ENCODE measurements at places on chromosomes 7 and 10.
A peak's percentile ranks its signal among the peaks of the same experiment; 100 is the strongest.

GRCh38 chr7:29140873-29141468 lies 5.4 kb downstream of the CPVL start:
- DNase-seq: no peak

- DNase-seq: no peak
Observed at GRCh38 chr7:47371733-47372368, 210.1 kb downstream of the TNS3 start.

GRCh38 chr10:3077940-3078630 lies 10.7 kb downstream of the PFKP start:
- no peak for DNase-seq

DNA sequence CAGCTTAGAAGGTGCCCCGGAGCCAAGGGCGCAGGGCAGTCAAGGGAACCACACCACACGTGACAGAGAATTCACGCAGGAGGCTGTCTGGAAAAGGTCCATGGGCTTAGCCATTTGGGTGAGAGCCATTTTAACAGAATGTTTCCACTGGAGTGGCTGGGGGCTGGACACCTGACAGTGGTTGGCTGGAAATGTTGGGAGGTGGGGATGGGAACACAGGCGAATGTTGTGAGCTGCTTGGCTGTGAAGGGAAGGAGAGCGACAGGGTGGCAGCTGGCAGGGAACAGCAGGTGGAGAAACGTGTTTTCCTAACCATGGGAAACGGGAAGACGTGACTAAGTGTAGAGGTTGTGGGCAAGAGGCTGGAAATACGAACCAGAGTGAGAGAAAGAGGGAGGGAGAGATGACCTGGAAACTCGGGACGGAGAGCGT lies 100.5 kb upstream of the ZNF32 start:
- no peak for DNase-seq

- DNase-seq: no peak
Observed at GRCh38 chr7:113796557-113796956, 122.3 kb downstream of the PPP1R3A start.

DNA sequence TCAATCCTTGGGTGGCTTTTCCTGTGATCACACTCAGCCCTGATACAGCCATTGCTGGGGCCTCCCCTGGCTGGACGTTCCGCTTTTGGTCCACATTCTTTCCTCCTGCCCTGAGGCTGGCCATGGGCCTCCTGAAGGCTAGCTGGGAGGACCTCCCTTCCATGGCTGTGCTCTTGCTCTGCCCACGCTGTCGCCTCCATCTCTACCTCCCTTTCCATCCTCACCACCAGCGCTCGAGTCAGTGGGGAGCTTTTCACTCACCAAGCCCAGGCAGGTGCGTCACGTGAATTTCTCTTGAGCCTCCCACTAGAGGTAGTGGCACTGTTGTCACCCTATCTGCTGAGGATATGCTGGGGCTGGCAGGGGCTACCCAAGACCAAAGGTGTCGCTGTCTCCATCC lies 85.9 kb downstream of the BMS1 start:
- no peak for DNase-seq

- no peak for DNase-seq
Observed at GRCh38 chr10:1179346-1180070, 123.3 kb downstream of the WDR37 start.

- no peak for DNase-seq
Observed at GRCh38 chr10:86961481-86962091, 3.2 kb downstream of the SNCG start.

DNA sequence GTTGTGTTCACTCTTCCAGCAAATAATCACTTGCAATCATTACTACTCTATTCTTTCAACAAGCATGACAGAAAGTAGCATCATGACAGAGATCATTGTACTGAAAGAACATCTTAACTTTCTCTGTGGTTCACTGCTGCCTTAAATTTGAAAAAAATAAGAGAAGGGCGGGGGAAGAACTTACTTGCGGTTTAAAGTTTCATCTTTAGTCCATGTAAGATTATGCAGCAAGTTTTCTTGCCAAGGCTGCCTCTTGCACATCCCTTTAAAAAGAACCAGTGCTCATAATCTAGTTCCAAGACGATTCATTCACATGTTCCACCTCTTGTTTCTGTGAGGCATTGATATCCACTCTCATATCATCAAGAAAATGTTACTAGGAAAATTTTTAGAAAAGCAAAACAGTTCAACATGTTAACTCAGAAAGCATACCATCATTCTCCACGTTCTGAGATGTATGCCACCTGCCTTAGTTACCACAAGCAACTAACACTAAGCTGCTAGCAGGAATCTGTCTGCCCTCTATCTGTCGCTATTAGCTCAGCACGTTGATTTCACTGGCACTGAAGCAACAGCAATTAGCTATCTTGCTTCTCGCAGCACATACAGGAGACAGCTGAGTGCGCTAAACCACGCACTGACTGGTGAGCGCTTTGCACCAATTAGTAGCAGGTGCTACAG lies at the start of gene PCDH15:
Gene PCDH15, minus strand, starts transcription at position 491 of the 681 bp plus-strand sequence. CDS start 136,969 bp downstream, outside the sequence.
- DNase-seq: peak; percentile 22

DNA sequence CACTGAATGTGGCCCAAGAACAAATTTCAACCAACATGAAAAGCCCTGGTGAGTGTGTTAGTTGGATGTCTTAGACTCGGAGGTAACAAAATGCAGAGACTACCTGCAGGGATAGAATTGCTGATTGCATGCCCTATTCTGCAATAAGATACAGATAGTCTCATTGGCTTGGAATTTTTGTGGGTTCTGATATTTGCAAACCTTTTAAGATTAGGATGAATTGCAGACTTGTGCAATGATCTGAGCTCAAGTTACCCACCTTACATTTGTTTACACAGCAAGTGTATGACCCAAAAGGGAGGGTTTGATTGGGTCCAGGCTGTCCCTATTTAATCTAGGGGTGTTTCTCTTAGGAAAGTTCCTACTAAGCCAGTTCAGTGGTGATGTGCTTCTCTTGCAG lies 45.4 kb downstream of the GPR37 start:
- DNase-seq: no peak

GRCh38 chr10:60188548-60188947 lies 201.1 kb downstream of the ANK3 start:
- DNase-seq: no peak

DNA sequence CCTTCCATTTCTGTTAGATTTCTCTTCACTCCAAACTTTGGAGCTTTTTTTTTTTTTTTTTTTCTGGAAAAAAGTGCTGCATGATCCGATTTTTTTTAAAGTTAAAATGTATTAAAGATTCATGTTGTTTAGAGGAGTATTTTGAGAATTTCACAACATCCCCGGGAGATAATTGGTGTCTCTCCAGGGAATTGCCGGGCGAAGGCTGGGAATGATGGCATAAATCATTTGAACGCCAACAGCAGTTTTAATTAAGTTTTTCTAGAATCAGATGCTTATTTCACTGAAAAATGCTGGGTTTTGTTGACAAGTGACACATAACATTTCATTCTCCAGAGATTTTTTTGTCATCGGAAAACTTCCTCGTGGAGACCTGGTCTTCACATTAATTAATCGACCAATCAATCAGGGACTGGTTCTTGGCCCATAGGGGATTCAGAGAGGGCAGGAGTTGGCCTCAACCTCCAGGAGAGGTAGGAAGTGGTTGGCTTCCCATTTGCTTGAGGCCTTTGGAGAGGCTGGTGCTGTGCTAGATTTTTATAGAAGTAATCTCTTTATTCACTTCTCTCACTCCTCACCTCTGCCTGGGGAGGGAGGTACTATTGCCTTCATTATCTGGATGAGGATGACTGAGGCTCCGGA lies 439.4 kb downstream of the TYW1 start:
- DNase-seq: no peak

DNA sequence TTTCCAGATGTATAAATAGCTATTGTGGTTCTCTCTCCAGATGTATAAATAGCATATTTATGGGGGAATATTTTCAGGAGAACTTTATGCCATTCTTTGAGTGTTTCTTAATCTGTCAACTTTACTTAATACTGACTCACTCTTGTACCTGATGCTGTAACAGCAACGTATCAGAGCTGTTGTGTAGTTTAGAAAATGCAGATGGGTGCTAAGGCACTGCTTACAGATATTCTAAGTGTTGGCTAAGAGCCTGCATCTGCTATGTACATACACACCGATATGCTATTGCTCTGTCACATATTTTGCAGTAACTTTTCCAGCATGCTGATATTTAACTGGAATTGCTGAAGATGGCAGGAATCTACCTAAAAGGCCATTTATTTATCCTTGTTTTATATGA lies 71.9 kb downstream of the WDR37 start:
- DNase-seq: no peak

Measured in NCI-H1930 (cell line).